ENCODE measurements at places on chromosomes 3 and 15. TPM values are rescaled to one million over a fixed set of nuclear protein-coding genes. Genes with fewer than 3 reads are reported as not detected.

The PRTG gene
- total RNA-seq, result not detected

The PFKFB4 gene
- 56.8 TPM for total RNA-seq

The ZNF662 gene
- 2.2 TPM for total RNA-seq

DNA sequence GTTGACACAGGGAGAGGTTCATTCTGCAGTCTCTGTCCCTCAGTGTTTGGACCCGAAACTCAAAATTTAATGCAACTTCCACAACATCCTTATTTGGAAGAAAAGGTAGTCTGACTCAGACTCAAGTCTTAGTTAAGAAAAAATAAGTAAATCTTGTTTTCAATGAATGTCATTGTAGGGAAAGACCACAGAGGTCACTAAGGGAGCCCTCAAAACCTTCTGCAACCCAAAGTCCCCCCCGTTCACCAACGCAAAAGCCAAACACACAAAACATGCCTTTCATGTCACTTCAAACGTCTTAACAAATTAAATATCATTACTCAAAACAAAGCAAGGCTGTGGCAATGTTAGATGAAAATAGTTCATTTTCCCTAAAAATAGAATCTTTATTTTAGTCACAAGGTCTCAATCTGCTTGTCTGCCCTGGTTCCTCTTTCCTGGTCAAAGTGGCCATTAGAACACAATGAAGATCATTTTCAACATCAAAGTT, 20.9 kb upstream of the SSUH2 start:
- H3K4me1 ChIP-seq, result no peaks in the 10 kb centered on the region
- H3K27me3 ChIP-seq, result peaks cover 19% of the 10 kb centered on the region
- H3K27ac ChIP-seq, result no peak overlapping the region
- H3K4me3 ChIP-seq, result no peak overlapping the region

- peaks cover 62% of the 10 kb centered on the region for H3K4me1 ChIP-seq
- H3K27ac ChIP-seq, result no peak overlapping the region
- peak overlapping the region; percentile 32 for H3K4me3 ChIP-seq
- H3K27me3 ChIP-seq, result no peaks in the 10 kb centered on the region
Measured at GRCh38 chr3:72442759-72443158, 405.5 kb downstream of the SHQ1 start.

GRCh38 chr3:59103552-59103951, 53.7 kb upstream of the CFAP20DC start:
- no peak overlapping the region for H3K4me3 ChIP-seq
- H3K27ac ChIP-seq, result no peak overlapping the region
- no peak for DNase-seq
- H3K4me1 ChIP-seq, result no peaks in the 10 kb centered on the region
- peaks cover 5% of the 10 kb centered on the region for H3K27me3 ChIP-seq

GRCh38 chr3:31836131-31837075, 144.7 kb downstream of the OSBPL10 start:
- H3K4me1 ChIP-seq, result no peaks in the 10 kb centered on the region
- no peak for DNase-seq
- no peak overlapping the region for H3K27ac ChIP-seq
- H3K36me3 ChIP-seq, result no peaks in the 10 kb centered on the region
- no peak overlapping the region for H3K4me3 ChIP-seq
